ENCODE measurements at places on chromosomes 7 and 10.

- no peak for DNase-seq
Observed at GRCh38 chr7:16934722-16935340, 53.0 kb upstream of the AGR3 start.

DNA sequence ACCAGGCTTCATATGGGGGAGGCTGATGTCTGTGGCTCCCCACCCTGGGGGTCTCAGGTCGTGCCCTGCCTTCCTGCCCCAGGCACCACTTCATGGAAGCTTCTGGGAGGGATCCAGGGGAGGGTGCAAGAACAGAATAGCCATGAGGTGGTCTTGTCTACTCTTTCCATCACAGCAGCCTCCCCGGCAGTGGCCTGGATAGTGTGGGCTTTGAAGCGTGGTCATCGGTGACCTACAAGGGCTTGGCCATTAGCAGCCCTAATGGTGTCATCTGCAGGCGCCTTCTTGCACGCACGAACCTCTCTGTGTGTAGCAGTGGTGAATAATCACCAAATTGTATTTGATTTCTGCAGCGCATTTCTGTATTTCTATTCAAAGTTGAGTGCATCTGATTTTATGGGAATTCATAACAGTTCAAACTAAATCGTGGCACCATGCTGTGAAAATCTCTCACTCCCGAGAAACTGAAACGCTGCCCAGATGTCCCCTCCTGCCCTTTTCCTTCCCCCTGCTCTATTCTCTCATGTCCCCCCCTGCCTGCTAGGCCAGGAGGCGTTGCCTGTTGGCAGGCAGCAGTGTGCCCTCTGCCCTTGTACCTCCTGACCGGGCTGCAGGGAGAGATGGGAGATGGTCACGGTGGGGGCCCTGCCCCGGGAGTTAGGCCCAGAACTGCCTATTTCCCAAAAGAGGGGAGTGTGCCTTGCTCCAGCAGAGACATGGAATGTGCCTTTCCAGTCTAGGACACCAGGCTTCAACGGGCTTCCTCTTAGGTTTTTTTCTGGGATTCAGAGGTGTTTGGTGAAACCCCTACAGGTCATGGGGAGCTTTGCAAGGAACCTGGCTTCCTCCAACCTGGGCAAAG lies 34.8 kb downstream of the CDH23 start:
- DNase-seq, result no peak

GRCh38 chr10:121240011-121240410 lies 358.2 kb downstream of the FGFR2 start:
- no peak for DNase-seq

DNA sequence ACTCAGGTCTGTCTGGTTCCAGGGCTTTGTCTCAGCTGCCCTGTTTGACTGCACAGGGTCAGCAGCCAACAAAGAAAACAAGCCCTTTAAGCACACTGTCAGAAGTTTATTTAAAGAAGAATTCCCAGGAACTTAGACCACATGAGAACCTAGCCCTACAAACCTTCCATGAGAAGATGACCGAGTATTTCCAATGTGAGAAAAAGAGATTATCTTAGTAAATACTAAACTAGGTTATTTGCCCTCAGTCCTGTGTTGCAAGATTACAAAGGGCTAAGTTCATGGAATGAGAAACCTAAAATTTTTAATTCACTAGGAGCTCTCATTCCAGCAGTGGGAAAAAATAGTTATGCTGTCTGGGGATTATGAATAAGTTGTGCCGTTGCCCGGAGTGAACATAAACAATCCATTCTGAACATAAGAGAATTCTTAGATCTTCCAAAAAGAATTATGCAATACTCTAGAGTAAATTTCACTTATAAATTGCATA lies 46.7 kb downstream of the NOC3L start:
- DNase-seq, result peak; percentile 43

- DNase-seq, result no peak
Observed at GRCh38 chr10:1654247-1654646, 83.1 kb downstream of the ADARB2 start.

DNA sequence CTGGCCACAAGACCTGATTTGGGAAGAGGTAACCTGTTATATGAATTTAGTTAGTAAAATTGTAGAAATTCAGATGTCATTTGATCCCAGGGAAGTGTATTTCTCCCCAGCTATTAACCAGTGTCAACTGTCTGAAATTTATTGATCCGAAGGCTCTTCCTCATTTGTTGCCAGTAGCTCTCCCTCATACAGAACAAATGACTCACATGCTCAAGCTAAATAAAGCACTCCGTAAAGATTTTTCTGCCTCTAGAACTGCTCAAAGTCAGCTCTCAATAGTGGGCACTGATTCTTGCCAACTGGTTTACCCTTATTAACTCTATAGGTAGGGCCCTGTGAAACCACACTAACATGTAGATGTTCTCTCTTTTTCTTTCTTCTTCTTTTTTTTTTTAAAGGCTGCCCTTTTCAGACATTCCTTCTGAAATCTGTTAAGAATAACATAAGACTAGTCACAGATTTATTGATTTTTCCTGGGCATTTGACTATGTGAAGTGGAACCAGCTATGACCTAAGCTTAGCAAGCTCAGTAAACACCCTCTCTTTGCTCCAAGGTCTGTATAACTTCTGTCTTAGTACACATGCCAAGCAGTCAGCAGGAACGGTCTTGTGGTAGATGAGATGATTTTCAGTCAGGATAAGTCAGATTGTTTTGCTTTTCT lies 21.8 kb downstream of the RPA3 start:
- DNase-seq, result no peak

GRCh38 chr7:129768614-129769399 lies 157.3 kb downstream of the NRF1 start:
- DNase-seq, result no peak

DNA sequence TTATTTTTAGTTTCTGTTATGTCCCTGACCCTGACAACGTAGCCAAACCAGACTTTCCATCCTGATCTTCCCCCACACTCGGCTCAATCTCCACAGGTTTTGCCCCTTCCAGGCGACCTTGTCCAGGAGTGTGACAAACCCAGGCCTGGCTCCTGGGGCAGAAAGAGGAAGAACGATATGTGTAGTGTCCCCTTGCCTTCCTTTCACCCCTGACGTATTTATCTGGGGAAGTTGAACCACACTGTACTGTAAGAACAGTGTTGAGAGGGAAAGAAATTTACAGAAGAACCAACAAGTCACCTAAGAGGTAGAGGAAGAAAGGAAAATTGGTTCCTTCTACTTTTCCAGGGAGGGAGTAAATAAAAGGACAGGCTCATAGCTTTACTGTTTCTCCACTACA lies 158.0 kb downstream of the VTI1A start:
- no peak for DNase-seq

GRCh38 chr7:20330239-20330927 lies at the start of gene ITGB8:
ITGB8 (plus strand) TSS chr7:20330900; CDS start chr7:20331807, 907 bp downstream.
- peak; percentile 92 for DNase-seq

DNA sequence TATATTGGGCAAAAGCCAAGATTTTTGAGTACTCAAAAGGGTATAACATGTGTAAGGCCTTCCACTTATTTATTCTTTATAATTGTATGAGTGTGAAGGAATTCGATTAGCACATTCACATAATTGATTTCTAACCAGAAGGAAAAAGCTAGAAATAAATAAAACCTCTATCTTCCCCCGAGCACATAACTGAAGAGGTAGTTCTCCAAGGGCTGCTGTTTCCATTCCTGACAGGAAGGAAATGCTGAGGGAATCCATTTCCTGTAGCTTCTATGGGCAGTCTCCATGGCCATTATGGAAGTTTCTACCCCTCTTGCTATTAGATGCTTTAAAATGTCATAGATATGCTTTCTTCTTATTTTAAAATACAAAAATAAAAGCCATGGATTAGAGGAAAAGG lies 70.5 kb upstream of the ABCB5 start:
- no peak for DNase-seq

DNA sequence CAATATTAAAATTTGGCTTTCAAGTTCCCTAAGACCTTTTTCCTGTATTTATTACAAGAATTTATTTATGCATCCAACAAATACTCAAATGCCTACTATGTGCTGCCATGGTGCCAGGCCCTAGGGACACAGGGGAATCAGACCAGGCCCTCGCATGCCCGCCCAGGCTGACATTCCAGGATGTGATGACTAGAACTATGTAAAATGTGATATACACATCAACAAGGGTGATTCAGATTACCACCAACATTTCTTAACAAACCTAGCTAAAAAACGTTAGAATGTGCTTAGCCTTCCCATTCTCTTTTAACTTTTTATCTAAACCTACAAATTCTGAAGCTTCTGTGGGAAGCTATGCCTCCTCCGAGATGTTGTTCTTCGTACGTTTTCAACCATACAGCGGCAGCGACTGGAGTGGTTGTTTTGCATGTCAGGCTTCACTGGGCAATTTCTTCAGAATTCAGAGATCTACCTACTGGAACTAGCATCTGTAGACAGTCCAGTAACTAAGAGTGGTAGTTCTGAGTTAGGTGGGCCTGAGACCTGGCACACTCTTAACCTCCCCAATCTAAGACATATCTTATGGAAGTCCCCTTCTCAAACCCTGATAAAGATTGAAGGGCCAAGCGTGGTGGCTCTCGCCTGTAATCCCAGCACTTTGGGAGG lies 22.1 kb downstream of the GNA12 start:
- no peak for DNase-seq

- DNase-seq, result no peak
Observed at GRCh38 chr7:142886866-142887265, 1.3 kb upstream of the TRPV6 start.

GRCh38 chr10:115969591-115969990 lies 303.4 kb downstream of the GFRA1 start:
- DNase-seq, result no peak

- DNase-seq, result no peak
Observed at GRCh38 chr7:10803720-10804119, 170.0 kb upstream of the PHF14 start.

GRCh38 chr10:99526861-99527504 lies 5.8 kb upstream of the NKX2-3 start:
- DNase-seq, result no peak

GRCh38 chr10:15321431-15322341 lies 49.4 kb downstream of the FAM171A1 start:
- peak; percentile 87 for DNase-seq

GRCh38 chr10:26696786-26697162 lies 727 bp upstream of the PDSS1 start:
- DNase-seq, result no peak

DNA sequence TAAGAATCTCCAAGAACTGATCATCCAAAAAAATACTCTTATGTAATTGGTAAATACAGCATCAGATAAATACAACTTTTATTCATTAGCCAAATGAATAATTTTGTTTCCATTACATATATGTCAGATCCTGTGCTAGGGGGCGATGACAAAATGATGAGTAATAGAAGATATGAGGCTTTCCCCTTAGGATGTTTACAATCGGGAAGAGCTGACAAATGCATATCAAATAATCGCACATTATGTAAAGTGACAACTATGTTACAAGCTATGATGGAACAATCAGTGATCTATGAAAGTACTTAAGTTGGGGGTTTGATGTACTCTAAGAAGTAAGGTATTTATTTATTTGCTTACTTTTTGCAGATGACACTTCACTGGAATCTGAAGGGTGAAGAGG lies 465.6 kb upstream of the VSTM2A start:
- no peak for DNase-seq

- DNase-seq, result no peak
Observed at GRCh38 chr7:148645898-148646297, 52.8 kb upstream of the CUL1 start.

- DNase-seq, result no peak
Observed at GRCh38 chr7:26993816-26994810, 101.7 kb downstream of the HOXA1 start.

DNA sequence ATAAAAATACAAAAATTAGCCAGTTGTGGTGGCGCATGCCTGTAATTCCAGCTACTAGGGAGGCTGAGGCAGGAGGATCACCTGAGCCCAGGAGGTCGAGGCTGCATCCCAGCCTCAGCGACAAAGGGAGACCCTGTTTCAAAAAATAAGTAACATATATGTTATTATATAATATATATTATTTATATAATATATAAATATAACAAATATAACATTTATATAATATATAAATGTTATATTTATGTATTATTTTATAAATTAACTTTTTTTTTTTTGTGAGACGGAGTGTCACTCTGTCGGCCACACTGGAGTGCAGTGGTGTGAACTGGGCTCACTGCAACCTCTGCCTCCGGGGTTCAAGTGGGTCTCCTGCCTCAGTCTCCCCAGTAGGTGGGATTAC lies 1.5 kb upstream of the POR start:
- no peak for DNase-seq

DNA sequence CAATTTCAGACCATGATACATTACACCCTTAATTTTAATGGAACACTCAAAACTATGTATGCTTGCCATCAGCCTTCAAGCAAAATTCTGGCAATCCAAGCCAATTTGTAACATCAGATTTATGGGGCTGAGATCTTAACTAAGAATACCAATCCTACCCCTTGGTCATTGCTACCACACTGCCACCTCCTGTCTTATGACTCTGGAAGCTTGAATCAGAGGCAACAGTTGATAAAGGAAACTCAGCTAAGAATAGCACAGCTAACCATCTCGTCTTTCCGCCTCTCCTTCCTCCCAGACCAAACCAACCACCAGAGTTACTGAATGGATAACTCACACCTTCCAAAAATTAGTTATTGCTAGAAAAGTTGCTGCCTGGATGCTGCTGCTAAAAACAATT lies 7.4 kb downstream of the IGF2BP3 start:
- DNase-seq, result no peak

- no peak for DNase-seq
Observed at GRCh38 chr10:75003891-75004290, 107.6 kb upstream of the SAMD8 start.

DNA sequence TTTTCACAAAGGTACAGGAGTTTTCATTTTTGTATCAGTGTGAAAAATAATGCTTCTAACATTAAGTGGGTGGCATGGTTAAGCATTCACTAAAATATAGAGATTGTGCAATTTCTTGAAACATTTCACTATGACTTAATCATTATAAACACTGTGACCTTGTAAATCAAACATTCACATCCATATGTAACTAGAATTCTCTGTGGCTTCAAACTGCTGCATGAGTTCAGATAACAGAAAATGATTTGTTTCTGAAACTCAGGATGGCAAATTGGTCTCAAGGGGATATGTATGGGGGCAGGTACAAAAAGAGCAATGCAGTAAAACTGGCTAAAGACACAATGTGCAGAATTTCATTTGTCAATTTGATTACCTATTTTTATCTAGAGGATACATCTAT lies 3.8 kb downstream of the FAM133B start:
- DNase-seq, result no peak

- no peak for DNase-seq
Observed at GRCh38 chr7:44616545-44616944, 10.1 kb downstream of the OGDH start.

DNA sequence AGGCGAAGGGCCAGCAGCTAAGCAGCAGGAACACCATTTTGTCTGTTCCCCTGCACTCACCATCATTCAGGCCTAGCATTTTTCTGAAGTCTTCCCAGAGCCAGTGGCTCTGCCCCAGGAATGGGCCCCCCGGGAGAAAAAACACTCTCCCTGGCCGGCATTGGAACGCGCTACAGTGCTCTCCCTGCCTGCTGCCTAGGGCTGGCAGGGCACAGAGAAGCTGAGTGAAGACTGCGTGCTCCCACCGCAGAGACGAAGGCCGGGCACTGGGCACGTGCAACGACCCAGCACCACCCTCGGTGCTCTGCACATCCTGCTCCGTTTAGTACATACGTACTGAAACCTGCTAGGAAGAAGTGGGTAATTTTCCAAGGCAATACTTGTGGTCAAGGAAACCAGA lies 34.4 kb downstream of the HSPA12A start:
- peak; percentile 41 for DNase-seq

- no peak for DNase-seq
Observed at GRCh38 chr10:123681285-123681684, 15.1 kb downstream of the GPR26 start.

All from left hindlimb (tissue), 1 donor.